ENCODE measurements at places on chromosomes 4 and X.

- H3K27me3 ChIP-seq, result no peaks in the 10 kb centered on the region
- H3K4me3 ChIP-seq, result no peak overlapping the region
- H3K36me3 ChIP-seq, result no peaks in the 10 kb centered on the region
- no peaks in the 10 kb centered on the region for H3K4me1 ChIP-seq
- no peak overlapping the region for H3K27ac ChIP-seq
- DNase-seq, result no peak
These were observed 300.8 kb downstream of the ADGRL3 start for GRCh38 chr4:61500883-61501282.

GRCh38 chrX:86806786-86807185 is 658.5 kb downstream of the DACH2 start:
- DNase-seq, result no peak
- H3K4me3 ChIP-seq, result no peak overlapping the region
- H3K27ac ChIP-seq, result no peak overlapping the region
- no peaks in the 10 kb centered on the region for H3K36me3 ChIP-seq
- H3K27me3 ChIP-seq, result no peaks in the 10 kb centered on the region

- no peak overlapping the region for H3K4me3 ChIP-seq
- H3K4me1 ChIP-seq, result peaks cover 8% of the 10 kb centered on the region
- H3K27me3 ChIP-seq, result no peaks in the 10 kb centered on the region
These were observed 64.2 kb upstream of the S100G start for GRCh38 chrX:16585486-16586376.

GRCh38 chr4:52358883-52359321 is 300.2 kb downstream of the USP46 start:
- H3K4me1 ChIP-seq, result no peaks in the 10 kb centered on the region
- no peak overlapping the region for H3K27ac ChIP-seq
- DNase-seq, result no peak
- H3K4me3 ChIP-seq, result no peak overlapping the region

DNA sequence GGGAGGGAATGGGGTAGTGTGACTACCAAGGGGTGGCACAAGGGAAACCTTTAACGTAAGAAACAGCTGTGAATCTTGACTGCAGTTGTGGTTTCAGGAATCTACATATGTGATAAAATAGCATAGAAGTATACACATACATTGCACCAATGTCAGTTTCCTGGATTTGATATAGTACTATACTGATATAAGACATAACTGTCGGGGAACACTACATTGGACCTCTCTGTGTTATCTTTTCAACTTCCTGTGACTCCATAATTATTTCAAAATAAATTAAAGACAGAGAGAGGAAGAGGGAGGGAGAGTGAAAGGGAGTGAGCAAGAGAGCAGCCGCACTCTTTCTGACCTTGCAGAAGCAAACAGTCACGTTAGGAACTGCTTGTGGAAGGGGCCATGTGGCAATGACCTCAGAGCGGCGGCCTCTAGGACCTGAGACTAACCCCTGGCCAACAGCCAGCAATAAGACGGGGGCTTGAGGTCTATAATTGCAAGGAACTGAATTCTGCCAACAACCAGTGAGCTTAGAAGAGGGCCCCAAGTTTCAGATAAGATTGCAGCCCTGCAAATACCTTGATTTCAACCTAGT is 47.4 kb downstream of the NALF2 start:
- H3K4me1 ChIP-seq, result no peaks in the 10 kb centered on the region
- no peak overlapping the region for H3K27ac ChIP-seq
- no peaks in the 10 kb centered on the region for H3K36me3 ChIP-seq
- no peak overlapping the region for H3K4me3 ChIP-seq
- no peak for DNase-seq
